ENCODE measurements at places on chromosomes 16 and 17.
A peak's percentile ranks its signal among the peaks of the same experiment; 100 is the strongest.

DNA sequence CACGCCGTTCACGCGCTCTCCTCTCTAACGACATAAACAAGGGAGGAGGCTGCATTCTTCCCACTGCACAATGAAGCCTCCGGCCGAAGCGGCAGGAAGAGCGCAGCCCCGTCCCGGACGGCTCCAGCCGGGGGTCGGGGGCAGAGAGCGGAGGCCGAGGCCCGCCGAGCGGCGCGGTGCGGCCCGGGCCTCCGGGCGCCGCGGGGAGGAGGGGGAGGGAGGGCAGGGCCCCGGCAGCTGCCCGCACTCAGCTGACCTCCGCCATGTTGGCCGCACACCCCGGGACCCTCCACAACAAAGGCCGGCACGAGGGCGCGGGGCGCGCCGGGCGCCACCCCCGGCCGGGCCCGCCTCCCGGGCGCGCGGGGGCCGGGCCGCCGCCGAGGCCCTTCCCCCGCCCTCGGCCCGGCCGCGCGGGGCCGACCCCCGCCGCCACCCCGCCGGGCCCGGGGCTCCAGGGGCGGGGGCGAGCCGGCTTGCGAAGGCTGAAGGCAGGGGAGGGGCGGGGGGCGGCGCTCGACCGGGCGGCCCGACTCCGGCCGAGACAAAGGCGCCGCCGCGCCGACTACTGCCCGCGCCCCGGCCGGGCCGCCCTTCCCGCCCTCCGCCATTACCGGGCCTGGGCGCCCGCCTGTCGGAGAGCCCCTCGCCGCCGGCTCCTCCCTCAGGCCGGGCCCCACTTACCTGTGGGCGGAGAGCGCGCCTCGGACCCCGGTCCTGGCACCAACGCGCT is 527 bp downstream of the SIAH1 start:
- H3K36me3 ChIP-seq: no peaks in the 10 kb centered on the region
- peak overlapping the region; percentile 64 for H3K4me3 ChIP-seq
- peak; percentile 28 for DNase-seq
- no peaks in the 10 kb centered on the region for H3K27me3 ChIP-seq
- peak overlapping the region; percentile 81 for H3K27ac ChIP-seq

GRCh38 chr16:49776085-49776595 is 79.8 kb downstream of the ZNF423 start:
- H3K4me1 ChIP-seq: no peaks in the 10 kb centered on the region
- no peak overlapping the region for H3K27ac ChIP-seq
- no peak overlapping the region for H3K4me3 ChIP-seq
- H3K36me3 ChIP-seq: no peaks in the 10 kb centered on the region
- DNase-seq: no peak

- H3K4me1 ChIP-seq: peaks cover 11% of the 10 kb centered on the region
- DNase-seq: no peak
- H3K27me3 ChIP-seq: no peaks in the 10 kb centered on the region
These were observed 3.3 kb upstream of the XYLT1 start for GRCh38 chr16:17474037-17474436.

GRCh38 chr17:44324092-44324570 is 492 bp downstream of the SLC25A39 start:
- peak overlapping the region; percentile 85 for H3K4me3 ChIP-seq
- no peak for DNase-seq
- peaks cover 8% of the 10 kb centered on the region for H3K4me1 ChIP-seq
- peak overlapping the region; percentile 89 for H3K27ac ChIP-seq
- no peaks in the 10 kb centered on the region for H3K27me3 ChIP-seq
- H3K36me3 ChIP-seq: peaks cover 25% of the 10 kb centered on the region

DNA sequence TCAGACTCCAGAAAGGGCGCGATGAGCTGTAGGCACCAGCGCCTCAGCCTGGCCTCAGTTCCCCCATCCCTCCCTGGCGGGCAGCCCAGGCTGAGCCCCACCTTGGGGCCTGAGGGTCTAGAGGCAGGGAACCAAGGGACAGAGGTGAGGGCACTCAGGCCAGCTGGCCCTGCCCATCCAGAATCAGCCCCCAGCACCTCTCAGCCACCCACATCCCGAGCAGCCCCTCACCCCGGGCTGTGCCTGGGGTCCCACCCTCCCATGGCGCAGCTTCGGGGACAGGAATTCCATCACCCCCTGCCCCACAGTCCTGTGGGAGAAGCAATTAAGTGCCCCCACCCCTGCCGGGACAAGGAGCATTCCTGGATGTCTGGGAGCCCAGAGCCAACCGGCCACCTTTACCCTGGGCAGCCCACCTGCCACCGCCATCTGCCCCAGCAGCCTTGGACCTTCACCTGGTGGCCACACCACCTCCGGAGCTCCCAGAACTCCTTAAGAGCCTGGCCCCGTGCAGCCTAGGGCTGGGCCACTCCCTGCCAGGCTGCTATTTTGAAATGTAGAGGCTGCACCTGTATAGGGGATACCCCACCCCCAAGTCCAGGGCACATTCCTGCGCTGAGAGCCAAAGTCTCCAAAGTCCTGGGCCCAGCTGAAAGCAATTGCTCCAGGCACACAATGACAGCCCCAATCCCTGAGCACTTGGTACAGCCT is 33.7 kb upstream of the PVALEF start:
- H3K36me3 ChIP-seq: no peaks in the 10 kb centered on the region
- H3K27ac ChIP-seq: no peak overlapping the region
- DNase-seq: no peak

- H3K27me3 ChIP-seq: no peaks in the 10 kb centered on the region
- H3K4me3 ChIP-seq: no peak overlapping the region
- DNase-seq: no peak
- H3K36me3 ChIP-seq: no peaks in the 10 kb centered on the region
- H3K27ac ChIP-seq: peak overlapping the region; percentile 8
These were observed 72.7 kb downstream of the GNAO1 start for GRCh38 chr16:56263711-56264608.

DNA sequence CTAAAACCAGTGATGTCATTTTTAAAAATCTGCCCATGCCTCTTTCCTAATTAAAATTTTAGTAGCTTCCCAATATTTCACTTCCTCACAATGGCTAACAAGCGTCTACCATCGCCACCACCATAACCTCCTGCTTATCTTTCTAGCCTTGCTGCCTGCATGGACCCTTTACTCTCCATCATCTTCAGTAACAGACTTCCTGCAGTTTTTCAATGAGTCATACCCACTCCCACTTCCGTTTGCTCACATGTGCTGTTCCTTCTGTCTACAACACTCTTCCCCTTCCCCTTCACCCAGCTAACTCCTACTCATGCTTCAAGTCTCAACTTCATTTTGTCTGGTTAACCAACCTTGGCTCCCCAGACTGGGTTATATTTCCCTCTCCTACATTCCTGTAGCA is 12.8 kb upstream of the SKAP1 start:
- no peaks in the 10 kb centered on the region for H3K36me3 ChIP-seq
- no peaks in the 10 kb centered on the region for H3K27me3 ChIP-seq
- H3K4me3 ChIP-seq: no peak overlapping the region

GRCh38 chr17:7323731-7324437 is 5.3 kb downstream of the NEURL4 start:
- no peak overlapping the region for H3K27ac ChIP-seq
- no peak overlapping the region for H3K4me3 ChIP-seq
- peaks cover 8% of the 10 kb centered on the region for H3K4me1 ChIP-seq
- peaks cover 56% of the 10 kb centered on the region for H3K36me3 ChIP-seq
- DNase-seq: peak; percentile 52
- H3K27me3 ChIP-seq: no peaks in the 10 kb centered on the region

DNA sequence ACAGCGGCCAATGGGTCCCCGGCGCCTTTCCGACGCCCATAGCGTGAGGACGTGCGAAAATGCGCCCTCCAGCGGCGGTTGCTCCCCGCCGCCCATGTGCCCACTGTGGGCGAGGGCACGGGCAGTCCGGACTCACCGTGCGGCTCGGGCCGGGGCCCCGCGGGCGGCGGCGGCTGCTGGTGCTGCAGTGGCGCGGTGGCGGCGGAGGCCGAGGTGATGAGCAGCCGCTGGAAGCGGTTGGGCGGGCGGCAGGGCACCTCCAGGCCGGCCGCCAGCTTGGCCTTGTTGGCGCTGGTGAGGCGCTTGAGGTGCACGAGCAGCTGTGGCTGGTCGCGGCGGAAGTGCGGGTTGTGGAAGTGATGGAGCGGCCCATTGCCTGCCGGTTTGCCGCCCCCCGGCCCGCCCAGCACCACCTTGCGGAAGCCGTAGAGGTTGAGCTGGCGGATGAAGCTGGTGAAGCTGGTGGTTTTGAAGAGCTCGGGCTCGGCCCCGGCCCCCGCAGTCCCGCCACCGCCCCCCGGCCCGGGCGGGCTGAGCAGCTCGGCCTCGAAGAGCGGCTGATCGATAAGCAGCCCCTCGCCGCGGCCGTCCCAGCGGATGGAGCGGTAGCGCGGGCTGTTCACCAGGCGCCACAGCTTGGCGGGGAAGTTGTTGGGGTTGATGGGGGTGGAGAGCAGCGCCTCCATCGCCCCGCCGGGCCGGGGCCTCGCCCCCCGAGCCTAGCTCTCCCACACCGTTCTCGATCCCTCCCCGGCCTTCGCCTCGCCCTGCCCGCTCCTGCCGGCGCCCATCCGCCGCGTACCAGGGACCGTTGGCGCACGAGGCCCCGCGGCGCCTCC is at the start of gene HSF5:
HSF5 (minus strand) TSS at position 820 of the 839 bp plus-strand sequence; CDS start at position 686, 134 bp downstream.
- H3K4me3 ChIP-seq: peak within 1 kb of the TSS; percentile 45
- H3K27ac ChIP-seq: peak within 1 kb of the TSS; percentile 4

- no peak overlapping the region for H3K4me3 ChIP-seq
- no peaks in the 10 kb centered on the region for H3K4me1 ChIP-seq
- no peaks in the 10 kb centered on the region for H3K27me3 ChIP-seq
- H3K36me3 ChIP-seq: no peaks in the 10 kb centered on the region
- H3K27ac ChIP-seq: no peak overlapping the region
These were observed 13.0 kb upstream of the GSE1 start for GRCh38 chr16:85600078-85600477.

DNA sequence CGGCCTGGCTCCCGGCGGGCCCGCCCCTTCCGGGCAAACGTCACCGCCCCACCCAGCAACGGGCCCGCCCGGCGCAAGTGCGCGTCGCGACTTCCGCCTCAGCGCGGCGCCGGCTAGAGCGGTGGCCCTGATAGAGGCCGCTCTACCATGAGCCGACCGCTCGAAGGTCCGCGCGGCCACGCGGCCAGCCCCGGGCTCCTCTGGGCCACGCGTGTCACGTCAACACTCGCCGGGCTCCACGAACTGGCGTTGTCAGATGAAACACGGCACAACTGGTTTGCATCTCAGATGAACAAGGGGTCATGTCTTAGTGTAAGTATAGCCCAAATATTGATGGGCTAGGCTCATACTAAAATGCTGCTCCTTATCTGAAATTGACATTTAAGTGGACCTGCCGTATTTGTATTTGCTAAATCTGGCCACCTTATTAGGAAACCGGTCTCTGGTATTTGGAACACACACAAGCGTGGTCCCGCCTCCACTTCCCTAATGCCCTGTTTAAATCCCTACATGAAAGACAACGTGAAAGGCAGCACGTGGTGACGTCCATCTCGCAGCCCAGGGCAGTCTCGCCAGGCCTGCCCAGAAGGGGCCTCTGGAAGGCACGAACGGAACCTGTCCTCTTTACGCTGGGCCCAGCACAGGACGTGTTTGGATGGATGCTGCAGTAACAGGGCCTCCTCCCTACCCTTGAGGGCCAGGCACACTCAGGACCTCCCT is at the start of gene ZNF598:
ZNF598 (minus strand) TSS at position 31 of the 720 bp plus-strand sequence.
- DNase-seq: peak; percentile 63
- H3K4me3 ChIP-seq: peak within 1 kb of the TSS; percentile 69
- peaks cover 29% of the 10 kb centered on the region for H3K4me1 ChIP-seq
- H3K27me3 ChIP-seq: no peaks in the 10 kb centered on the region
- no peaks in the 10 kb centered on the region for H3K36me3 ChIP-seq
- peak within 1 kb of the TSS; percentile 83 for H3K27ac ChIP-seq

DNA sequence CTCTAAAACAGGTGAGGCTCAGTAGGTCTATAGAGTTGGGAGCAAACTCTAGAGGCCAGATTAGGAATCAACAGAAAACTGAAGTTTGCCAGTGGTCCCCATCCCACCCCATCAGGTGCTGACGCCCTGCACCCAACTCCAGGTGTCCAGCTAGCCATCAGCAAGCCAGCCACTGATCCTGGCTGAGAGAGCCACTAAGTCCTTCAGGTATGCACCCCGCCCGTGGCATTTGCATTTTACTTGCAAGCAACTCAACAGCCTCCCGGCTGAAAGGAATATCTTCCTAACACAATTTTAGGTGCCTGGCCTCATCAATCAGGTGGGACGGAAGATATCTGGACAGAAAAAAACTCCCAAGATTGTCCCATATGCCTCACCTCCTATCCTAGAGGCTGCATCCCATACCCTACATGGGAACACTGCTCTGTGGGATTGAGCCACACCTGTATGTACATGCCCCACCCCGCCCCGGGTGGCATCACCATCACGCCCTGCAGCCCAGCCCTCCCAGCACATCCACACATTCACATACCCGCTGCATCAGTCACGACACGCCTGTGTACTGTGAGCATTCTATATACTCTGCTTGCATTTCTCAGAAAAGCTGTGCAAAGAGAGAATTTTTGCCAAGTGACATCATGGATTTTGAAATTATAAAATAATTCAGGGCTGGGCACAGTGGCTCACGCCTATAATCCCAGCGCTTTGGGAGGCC is 8.3 kb downstream of the OTOP3 start:
- H3K27me3 ChIP-seq: no peaks in the 10 kb centered on the region
- no peak for DNase-seq
- no peaks in the 10 kb centered on the region for H3K36me3 ChIP-seq
- H3K4me3 ChIP-seq: no peak overlapping the region

- no peak for DNase-seq
- H3K4me3 ChIP-seq: no peak overlapping the region
- H3K36me3 ChIP-seq: no peaks in the 10 kb centered on the region
- no peak overlapping the region for H3K27ac ChIP-seq
- H3K27me3 ChIP-seq: peaks cover 68% of the 10 kb centered on the region
These were observed 44.1 kb upstream of the SLC38A10 start for GRCh38 chr17:81339191-81339533.

DNA sequence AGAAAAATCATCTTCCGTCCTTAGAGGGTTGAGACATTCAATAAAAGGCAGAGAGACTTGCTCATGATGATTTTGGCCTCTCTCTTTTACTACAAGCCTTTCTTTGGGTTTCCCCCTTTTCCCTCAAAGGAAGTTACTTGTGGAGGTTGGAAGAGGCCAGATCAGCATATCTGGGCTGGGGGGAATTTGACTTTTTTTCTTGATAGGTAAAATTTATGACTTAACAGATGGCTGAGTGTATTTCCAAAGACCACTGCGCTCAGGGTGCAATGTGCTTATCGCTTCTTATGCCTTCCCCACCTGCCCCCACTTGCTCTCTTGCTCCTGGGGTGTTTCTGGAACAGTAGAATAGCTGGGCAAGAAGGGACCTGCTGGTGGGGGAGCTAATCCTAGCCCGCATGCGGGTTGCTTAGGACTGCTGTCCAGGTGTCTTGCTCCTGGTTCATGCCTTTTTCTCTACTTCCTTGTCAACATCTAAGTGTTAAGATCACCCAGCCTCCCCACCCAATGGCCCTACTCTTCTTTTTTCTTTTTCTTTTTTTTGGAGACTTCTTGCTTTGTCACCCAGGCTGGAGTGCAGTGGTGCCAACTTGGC is 131.9 kb downstream of the MSI2 start:
- H3K4me1 ChIP-seq: no peaks in the 10 kb centered on the region
- H3K27me3 ChIP-seq: no peaks in the 10 kb centered on the region
- no peak overlapping the region for H3K27ac ChIP-seq
- H3K36me3 ChIP-seq: no peaks in the 10 kb centered on the region

- no peaks in the 10 kb centered on the region for H3K4me1 ChIP-seq
- H3K4me3 ChIP-seq: no peak overlapping the region
- no peaks in the 10 kb centered on the region for H3K36me3 ChIP-seq
- DNase-seq: no peak
- no peaks in the 10 kb centered on the region for H3K27me3 ChIP-seq
These were observed 22.6 kb downstream of the NT5M start for GRCh38 chr17:17325816-17326215.
